ENCODE measurements at places on chromosomes 2 and 18.

DNA sequence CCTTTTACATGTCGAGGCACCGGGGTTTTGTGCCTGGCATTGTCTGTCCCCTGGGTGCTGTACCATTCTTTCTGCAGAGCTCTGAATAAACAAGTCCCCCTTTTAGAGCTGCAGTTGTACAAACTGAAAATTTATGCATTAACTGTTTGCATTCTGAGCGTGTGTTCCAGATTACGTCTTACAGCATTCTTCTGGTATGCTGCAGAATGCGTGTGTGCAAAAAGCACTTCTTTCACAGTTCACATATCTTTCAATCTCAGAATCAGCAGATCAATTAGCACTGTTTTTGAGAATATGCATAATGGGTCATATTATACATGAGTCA is 27.5 kb downstream of the MEIS1 start:
- no peak for DNase-seq

- DNase-seq, result no peak
These were observed 294.5 kb downstream of the PLCL1 start for GRCh38 chr2:198098918-198099317.

- DNase-seq, result no peak
These were observed at the start of gene SCN7A for GRCh38 chr2:166494140-166494624. TSS of gene SCN7A (minus strand) at chr2:166494249. CDS start at chr2:166477696, 16,553 bp downstream.

- no peak for DNase-seq
These were observed at the start of gene FBLN7 for GRCh38 chr2:112138159-112139032. TSS of gene FBLN7 (plus strand) at chr2:112138385. CDS start at chr2:112138656, 271 bp downstream.

GRCh38 chr18:55002261-55002660 is 43.0 kb upstream of the CCDC68 start:
- DNase-seq, result no peak

DNA sequence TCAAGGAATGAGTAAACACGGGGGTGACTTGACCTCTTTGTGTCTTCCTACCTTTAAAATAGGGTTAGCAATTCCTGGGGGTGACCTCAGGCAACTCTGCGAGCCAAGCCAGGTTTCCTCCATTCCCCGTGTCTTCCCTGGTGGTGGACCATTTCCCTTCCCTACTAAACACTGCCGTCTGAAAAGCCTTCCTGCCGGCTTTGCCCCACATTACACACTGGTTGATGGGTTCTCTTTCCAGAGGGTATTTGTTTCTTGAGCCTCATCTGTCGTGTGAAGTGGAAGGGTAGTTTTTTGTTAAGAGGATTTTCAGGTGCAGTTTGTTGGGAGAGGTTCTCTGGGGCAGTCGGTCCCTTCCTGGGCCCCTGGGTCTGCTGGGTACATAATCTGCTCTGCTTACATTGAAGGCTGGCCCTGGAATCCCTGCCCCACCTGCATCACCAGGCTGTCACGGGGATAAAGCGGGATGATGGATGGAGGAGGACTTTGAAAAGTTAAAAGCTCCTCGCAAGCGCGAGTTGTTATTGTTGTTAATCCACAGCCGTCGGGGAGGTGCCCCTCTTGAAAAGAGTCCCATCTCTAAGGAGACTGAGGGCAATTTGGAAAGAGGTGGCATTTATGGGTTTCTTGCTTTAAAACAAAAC is 175.4 kb upstream of the SPRED2 start:
- DNase-seq, result no peak

- DNase-seq, result peak; percentile 47
These were observed at the start of gene C1GALT1C1L for GRCh38 chr2:43676322-43677050. TSS of gene C1GALT1C1L (minus strand) at chr2:43676429. CDS start at chr2:43676322, 107 bp downstream.

DNA sequence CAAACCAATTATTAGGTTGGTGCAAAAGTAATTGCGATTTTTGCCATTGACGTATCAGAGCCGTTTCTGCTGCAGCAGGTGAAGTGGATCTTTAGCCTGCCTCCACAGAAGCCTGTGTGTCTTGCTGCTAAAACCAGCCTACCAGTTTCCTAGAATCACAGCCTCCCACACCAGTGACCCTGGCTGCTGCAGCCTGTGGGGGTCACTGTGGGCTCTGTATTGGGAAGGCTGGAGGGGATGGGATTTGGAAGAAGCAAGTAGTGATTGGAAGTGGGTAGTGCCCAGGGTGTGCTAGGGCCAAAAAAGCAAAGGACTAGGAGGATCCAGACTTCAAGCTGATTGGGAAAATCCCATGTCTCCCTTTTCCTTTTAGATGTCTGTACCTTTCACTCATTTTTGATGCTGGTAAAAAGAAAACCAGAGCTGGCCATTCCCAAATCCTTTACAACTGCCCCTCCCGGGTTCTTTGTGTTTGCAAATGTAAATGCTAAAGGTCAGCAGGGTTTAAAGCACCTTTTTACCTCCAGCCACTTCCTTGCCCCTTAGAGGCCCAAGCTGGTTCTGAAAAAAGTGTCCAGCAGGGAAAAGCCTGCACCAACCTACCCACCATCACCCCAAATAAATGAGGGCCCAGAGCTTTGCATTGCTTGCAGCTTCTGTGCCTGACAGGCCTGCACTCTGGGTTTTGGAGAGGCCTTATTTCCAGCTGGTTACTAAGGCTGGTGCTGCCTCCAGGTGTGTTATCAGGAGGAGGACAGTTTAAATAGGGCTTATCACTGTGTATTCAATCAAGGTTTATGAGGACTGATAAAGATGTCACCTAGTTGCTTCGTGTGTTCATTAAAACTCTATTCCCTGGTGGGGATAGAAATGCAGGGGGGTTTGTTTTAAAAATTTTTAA is 172.0 kb downstream of the MIB1 start:
- DNase-seq, result no peak

GRCh38 chr2:6353669-6354068 is 512.0 kb downstream of the CMPK2 start:
- no peak for DNase-seq

GRCh38 chr2:170394641-170395387 is 216.9 kb downstream of the MYO3B start:
- no peak for DNase-seq

- no peak for DNase-seq
These were observed 257.3 kb downstream of the ATAD2B start for GRCh38 chr2:23669413-23670244.

DNA sequence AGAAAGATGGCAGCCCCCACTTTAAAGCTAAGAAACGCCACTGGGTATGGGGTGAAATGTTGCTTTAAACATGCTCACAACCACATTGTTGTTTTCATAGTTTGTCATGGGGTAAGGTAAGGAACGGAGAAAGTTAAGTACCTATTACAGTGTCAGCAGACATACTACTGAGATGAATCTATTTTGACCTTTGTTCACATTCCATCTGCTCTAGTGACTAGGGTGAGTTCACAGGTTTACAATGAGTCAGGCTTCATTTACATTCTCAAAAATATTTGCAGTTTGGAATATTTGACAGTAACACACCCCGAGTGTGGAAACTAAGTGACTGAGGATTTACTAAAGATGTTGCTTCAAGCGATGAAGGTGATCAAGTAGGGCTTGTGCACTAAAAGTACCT is 428.7 kb upstream of the ACVR2A start:
- no peak for DNase-seq

DNA sequence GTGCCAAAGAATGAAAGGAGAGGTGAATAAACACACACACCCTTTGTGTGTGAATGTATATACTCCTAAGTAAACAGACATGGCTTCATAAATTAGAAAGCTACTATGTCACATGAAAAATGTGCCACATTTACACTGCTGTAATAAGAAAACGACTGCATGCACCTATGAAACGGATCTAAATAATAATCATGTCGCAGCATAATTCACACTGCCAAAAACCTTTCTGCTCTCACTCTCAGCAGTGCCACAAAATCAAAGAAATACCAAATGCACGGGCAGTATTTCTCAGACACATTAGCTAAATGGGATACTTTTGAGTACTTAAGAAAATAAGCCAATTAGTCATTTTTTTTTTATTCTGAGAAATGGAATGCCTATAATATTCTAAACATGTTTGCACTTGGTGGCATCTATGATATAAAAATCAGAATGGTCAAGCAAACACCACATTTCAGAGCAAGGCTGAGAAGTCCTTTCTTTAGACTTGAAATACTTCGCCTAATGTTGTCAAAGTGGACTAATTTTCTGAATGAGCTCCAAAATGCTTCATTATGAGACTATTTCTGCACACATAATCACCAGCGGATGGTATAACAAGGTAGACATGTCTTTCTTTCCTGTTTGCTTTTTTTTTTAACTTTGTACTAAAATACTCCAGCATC is 6.6 kb downstream of the BCL11A start:
- DNase-seq, result no peak

DNA sequence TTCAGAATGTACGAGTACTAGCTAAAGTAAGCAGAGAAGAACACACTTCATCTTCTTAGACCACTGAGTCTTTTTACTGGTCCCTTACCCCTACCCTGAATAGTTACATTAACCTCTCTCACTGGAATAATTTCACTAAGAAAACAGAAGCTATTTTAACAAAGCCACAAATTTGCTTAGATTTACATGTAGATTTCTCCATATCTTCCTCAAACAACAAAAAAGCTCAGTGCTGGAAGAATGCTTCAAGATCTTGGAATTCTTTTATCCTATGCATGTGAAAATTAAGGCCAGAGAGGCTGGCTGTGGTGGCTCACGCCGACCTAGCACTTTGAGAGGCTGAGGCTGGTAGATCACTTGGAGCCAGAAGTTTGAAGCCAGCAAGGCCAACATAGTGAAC is 35.2 kb downstream of the MOGAT1 start:
- no peak for DNase-seq

- no peak for DNase-seq
These were observed 53.0 kb downstream of the LYPD6 start for GRCh38 chr2:149383340-149383739.

- no peak for DNase-seq
These were observed 6.6 kb downstream of the ASB18 start for GRCh38 chr2:236257575-236257974.

GRCh38 chr2:62293490-62294271 is 97.8 kb downstream of the B3GNT2 start:
- DNase-seq, result no peak

DNA sequence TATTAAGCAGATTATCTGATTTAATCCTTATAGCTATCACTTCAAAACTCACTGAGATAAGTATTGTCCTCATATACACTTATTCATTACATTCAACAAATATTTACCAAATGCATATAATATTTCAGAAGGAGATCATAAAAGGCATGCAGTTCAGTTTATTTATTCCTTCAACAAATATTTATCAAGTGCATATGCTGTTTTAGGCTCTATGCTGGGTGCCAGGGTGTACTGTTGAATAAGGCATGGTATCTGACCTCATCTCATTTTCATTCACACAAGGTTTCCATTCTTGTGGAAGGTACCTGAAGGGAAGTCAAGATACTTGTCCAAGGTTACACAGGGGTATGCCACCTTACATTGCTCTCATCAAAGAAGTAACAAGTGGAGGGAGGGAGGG is 213.0 kb downstream of the INSIG2 start:
- no peak for DNase-seq

DNA sequence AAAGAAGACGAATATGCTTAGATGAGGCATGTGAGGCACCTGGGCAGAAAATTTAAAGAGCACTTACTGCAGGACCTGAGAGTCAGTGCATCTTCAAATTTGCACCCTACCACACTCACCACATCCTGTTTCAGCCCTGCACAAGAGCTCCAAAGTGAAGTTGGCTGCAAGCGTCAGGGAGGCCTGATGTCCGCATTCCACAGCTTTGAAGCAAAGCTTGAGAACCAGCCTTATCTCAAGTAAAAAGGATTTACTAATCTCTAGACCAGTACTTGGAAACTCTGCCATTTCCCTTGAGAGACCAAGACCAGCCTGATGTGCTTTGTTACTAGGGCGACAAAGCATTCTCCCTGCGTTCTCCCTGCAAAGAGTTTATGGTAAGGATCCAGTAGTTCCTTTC is 3.4 kb upstream of the ASNSD1 start:
- no peak for DNase-seq

DNA sequence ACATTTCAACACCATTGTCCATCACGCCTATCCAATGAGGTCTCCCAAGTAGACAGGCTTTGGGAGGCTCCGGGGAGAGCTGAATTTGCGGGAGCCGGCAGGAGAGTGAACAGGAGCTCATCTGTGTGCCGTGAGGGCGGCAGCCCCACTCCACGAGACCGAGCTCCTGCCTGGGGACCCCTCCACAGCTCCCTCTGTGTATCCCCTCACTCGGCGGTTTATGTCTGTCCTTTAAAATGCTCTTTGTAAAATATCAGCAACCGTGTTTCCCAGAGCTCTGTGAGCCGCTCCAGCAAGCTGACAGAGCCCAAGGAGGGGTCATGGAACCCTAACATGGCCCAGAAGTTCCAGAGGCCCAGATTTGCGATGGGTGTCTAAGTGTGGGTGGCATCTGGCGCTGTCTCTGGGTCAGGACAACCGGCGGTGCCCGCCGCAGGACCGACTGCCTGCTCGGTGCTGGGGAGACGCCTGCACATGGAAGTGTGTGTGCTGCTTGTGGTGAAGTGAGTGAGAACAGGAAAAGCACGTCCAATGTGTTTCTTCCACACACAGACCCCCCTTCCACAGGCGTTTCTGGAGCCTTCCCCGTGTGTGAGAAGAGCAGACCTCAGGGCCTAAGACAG is 34.8 kb downstream of the SLC66A2 start:
- DNase-seq, result no peak

DNA sequence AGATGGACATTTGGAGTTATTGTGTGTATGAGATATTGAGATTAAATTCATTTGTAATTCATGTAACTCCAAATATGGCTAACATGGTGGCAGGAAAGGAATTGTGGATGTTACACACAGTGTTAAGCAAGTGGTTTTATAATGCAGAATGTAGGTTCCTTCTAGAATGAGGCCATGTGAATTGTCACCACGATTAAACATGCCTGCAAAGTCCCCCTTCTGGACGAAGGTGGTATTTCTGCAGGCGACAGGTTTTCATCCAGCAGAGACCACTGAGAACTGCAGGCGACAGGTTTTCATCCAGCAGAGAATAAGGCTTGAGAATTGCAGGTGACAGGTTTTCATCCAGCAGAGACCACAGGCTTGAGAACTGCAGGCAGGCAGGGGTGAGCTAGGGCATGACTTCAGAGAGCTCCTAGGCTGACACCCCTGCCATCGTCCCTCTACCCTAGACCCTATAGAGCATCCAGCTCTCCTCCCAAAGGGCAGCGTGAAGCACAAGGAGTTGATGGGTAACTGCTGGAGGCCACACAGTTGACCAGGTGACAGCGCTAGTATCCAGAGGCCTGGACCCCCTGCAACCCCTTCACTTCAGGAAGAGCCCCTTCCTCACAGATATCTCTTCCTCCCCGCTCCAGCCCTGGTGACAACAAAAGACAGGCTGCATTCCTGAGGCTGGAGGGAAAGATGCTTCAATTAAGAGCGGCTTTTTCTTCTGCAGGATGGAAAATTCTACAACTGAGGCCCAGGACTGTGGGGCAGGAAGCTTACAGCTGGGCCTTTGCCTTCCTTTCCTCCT is 175.8 kb downstream of the LOXHD1 start:
- DNase-seq, result no peak

- DNase-seq, result no peak
These were observed 30.2 kb downstream of the TRAPPC12 start for GRCh38 chr2:3409627-3410170.

- DNase-seq, result peak; percentile 71
These were observed 328.5 kb downstream of the AGPS start for GRCh38 chr2:177721087-177721486.
